Amniotic stem cell (primary cell): ENCODE measurements at places on chromosomes 13 and 19.

DNA sequence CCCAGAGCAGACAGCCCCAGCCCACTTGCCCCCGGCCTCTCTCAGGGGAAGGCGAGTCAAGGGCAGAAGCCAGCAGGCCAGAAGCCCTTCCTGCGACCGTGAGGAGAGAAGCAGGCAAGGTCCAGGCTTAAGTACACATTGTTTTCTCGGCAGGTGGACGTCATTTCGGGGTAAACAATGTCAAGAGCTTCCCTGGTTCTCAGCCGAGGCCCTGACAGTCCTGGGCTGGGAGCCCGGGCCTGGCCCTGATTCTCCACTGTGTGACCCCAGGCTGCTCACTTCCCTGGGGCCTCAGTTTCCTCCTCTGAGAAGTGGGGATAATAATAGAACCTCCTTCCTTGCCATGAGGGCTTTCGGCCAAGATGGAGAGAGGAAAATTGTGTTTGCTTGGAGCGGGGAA, 19.4 kb downstream of the PLVAP start:
- DNase-seq, result no peak

- DNase-seq, result no peak
These were observed 8.6 kb downstream of the RDH8 start for GRCh38 chr19:10021863-10022262.

DNA sequence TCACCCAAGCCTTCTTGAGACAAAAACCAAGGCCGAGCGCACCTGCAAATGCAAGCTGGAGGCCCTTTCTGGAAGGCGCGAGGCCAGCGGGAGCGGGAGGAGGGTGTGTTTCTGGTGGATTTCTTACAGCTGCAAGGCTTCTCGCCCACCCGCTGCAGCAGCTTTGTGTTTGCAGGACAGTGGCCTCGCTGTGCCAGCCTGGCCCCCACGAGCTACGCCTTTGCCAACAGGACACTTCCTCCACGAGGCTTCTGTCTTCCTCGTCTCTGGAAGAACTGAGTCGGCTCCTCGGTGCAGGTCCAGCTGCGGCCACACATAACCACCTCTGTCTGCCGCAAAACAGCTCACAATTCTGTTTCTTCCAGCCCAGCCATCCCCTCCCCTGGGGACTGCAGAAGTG, 10.1 kb downstream of the ATCAY start:
- no peak for DNase-seq

GRCh38 chr13:45353895-45354294, 12.9 kb upstream of the TPT1 start:
- DNase-seq, result no peak

DNA sequence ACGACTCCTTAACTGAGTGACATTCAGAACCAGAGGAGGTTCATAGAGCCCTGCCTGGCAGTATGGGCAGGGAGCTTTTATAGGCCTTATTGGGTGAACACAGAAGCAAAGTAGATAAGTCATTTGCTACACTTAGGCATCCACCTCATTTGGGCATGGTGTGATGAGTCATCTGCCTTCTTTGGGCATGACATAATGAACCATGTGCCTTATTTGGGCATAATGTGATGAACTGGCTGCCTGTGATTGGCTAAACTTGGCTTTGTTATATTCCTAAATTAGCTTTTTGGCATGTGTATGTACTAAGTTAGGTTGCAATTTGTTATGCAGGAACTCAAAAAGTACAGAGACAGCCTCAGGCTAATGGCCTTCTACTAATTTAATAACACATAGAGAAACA, 2210.2 kb upstream of the PCDH20 start:
- no peak for DNase-seq

- peak; percentile 96 for DNase-seq
These were observed 28.3 kb downstream of the ZNF507 start for GRCh38 chr19:32373585-32374295.

- no peak for DNase-seq
These were observed 116.0 kb downstream of the SIPA1L3 start for GRCh38 chr19:38022791-38023670.

DNA sequence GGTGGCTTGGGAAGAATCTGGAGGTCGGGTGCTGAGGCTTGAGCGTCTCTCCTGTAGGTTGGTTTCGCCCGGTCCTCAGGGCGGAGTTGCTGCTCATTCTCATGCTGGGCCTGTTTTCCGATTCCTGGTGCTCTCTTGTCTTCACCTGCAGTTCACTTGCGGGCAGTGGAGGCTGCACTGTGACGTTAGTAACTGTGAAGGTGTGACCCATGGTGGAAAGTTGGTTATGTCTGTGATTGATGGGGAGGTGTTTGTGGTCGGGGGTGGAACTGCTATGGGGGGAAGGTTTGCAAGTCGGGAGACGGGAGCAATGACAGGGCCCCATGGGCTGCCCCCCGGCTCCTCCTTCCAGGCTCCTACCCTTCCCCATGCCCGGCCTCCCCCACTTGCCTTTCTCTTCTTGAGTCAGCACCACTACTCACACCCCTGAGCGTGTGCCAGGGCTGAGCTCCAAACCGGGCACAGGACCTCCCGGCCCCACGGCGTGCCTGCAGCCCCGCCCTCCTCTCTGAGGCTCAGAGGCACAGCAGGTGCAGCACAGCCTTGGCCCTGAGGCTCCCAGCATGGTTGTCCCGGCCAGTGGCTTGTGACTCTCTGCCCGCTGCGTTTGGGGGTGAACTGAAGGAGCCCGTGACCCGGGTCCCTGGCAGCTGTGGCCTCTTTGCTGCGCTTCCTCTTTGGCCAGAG, 79.1 kb downstream of the ATP11A start:
- DNase-seq, result no peak
